ENCODE measurements at places on chromosomes 2 and 18.

- no peak for DNase-seq
These were observed 100.2 kb downstream of the SH3RF3 start for GRCh38 chr2:109229094-109229675.

DNA sequence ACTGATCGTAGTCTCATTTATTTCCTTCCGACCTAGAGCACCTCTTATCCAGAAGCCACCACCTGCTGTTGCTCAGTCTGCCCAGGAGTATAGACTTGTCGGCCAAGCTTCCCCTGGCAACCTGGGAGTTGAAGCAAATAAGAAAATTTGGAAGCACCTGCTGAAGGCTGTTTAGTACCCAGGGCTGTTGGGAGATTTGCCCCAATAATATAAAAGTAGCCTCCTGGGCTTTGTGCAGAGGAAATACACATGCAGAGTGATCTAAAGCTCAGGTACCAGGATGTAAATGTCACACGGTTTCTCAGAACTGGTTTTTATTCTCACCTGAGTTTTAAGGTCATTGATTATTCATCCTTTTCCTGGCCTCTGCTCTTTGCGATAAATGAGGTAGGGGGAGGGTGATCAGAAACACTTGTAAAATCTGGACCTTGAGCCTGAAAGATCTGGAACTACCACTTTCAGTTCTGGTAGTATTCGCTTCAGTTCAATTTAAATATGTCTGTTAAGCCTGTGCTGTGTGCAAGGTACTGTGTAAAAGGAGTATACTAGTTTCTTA, 789 bp upstream of the COX7A2L start:
- no peak for DNase-seq

GRCh38 chr2:20670315-20671035, 3.5 kb downstream of the GDF7 start:
- DNase-seq = no peak

GRCh38 chr2:195898505-195899191, 170.0 kb downstream of the DNAH7 start:
- no peak for DNase-seq

GRCh38 chr2:31037058-31037457, 101.2 kb downstream of the GALNT14 start:
- no peak for DNase-seq

DNA sequence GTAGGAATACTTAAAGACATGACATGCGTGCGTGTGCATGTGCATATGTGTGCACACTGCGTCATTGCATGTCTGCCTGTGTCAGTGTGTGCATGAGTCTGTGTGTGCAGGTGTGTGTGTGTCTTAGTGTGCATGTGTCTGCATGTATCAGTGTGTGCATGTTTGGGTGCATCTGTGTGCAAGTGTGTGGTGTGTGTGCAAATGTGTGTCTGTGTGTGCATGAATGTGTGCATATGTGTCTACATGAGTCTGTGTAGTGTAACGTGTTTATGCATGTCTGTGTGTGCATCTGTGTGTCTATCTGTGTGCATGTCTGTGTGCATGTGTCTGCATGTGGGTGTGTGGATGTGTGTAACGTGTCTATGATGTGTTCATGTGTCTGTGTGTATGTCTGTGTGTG, 30.5 kb downstream of the KCNG2 start:
- no peak for DNase-seq

DNA sequence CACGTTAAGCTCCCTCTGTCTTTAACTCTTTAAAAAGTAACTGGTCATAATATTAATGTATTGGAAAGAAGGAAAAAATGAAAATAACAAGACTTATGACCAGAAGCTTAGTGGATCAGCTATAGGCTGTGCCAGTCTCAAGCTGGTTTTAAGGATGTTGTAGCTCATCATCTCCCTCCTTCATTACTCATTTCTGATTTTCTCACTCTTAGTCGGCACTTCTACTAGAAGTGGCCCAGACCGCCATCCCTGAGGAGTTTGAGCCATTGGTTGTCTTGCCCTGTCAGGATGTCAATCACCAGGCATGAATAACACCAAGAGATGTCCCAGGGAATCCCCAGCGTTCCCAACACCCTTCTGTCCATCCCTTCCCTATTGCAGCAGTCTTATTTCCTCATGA, 151.5 kb downstream of the ASXL3 start:
- DNase-seq = no peak

DNA sequence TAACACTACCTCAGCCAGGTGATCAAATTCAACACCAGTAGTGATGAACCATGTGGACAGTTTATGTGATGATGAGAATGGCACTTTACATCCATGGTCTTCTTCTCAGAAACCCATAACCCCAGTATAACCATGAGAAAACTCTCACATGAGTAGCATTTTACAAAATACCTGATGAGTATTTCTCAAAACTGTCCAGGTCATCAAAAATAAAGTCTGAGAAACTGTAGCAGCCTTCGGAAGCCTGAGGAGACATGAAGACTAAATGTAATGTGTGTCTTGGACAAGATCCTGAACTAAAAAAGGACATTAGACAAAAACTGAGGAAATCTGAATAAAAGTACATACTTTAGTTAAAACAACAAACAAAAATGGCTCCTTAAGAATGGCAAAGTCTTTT, 108.9 kb downstream of the CTNNA2 start:
- DNase-seq = no peak

- no peak for DNase-seq
These were observed 205.8 kb upstream of the NCKAP5 start for GRCh38 chr2:133773854-133774653.

- DNase-seq = no peak
These were observed 9.3 kb upstream of the NPC1 start for GRCh38 chr18:23595591-23595990.

GRCh38 chr2:7419186-7419585, 502.0 kb downstream of the RNF144A start:
- DNase-seq = no peak

GRCh38 chr2:5385596-5385995, 306.6 kb upstream of the SOX11 start:
- no peak for DNase-seq

GRCh38 chr2:152367547-152368390, 32.8 kb downstream of the FMNL2 start:
- no peak for DNase-seq

DNA sequence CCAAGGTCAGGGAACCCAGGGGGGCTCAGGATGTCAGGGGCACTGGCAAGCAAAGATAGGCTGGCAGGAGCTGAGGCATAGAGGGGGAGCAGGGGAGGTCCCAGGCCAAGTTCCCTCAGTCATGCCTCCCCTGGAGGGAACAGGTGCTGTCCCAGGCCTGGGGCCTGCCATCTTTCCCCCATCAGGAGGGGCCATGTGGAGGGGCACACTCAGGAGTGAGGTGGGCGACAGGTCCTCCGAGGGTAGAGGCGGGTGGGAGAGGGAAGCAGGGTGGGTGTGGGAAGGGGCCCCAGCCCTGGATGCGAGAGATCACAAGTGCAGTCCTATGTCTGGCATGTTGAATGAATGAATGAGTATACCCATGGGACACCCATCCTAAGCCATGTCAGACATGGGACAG, 127.7 kb upstream of the GLI2 start:
- no peak for DNase-seq

- DNase-seq = peak; percentile 25
These were observed 1.0 kb downstream of the CXCR4 start for GRCh38 chr2:136116813-136117390.

DNA sequence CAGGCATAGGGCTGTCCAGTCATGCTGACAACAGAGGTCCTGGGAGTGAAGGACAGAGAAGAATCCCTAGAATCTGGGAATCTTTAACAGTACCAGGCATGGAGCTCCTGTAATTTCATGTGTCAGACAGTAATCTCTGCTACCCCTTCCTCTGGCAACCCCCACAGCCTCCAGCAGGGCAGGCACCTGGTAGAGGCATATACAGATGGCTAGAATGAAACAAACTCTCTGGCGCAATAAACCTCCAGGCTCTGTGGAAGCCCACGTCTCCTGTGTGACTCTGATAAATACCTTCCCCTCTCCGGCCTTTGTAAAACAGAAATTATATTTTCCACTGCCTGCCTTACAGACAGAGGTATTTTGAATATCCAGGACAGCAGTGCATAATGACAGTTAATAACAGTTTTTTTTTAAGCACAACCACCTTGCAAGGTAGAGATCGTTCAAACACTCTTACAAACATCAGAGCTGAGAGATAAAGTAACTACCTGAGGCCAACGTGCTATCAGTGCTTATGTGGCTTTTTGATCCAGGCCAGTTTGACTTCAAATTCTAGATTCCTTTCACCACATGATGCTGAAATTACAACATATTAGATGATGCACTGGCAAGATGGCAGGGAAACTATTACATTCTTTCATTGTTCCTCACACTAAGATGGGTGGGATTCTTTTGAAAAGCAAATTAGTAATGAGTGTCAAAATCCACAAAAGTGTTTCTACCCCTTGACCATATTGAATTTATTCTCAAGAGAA, 47.7 kb upstream of the TMEM247 start:
- DNase-seq = no peak

DNA sequence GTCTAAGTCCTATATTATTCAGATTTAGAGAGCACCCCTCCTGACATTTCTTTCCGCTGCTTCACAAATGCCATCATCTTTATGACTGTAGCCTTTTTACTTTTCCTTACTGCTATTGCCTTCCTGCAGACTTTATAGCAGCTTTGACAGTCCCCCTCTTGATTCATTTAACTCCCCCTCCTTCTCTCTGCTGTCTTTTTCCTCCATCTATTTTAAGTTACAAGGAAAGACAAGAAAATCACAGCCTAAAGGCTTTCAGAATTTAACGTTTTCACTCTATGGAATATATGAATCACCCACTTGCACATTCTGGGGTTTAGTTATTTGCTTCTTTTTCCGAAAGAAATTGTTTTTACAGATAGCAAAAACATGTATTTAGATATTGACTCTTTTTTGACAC, 183.4 kb upstream of the SETBP1 start:
- no peak for DNase-seq

DNA sequence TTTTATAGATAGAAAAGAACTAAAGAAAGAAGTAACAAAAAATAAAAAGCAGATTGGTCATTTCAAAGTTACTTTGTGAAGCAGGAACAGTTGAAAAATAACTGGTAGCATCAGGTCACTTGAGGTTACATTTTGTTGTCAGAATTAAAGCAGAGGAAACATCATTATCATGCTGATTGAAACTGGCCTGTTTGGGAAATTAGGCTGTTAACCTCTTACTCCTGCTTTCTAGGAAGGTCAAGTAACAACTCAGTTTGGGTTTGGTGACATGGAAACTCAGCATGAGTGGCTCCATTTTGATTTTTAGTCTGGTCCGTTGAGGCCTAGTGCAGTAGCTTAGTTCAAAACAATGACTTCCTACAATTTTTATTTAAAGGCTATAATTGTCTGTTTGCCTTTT, 1383.5 kb downstream of the DPP10 start:
- DNase-seq = no peak

GRCh38 chr2:159902722-159903121, 104.7 kb upstream of the CD302 start:
- no peak for DNase-seq

GRCh38 chr18:58578321-58578720, 50.6 kb downstream of the ALPK2 start:
- no peak for DNase-seq

- no peak for DNase-seq
These were observed 7.4 kb downstream of the KLHL30 start for GRCh38 chr2:238145851-238146250.

DNA sequence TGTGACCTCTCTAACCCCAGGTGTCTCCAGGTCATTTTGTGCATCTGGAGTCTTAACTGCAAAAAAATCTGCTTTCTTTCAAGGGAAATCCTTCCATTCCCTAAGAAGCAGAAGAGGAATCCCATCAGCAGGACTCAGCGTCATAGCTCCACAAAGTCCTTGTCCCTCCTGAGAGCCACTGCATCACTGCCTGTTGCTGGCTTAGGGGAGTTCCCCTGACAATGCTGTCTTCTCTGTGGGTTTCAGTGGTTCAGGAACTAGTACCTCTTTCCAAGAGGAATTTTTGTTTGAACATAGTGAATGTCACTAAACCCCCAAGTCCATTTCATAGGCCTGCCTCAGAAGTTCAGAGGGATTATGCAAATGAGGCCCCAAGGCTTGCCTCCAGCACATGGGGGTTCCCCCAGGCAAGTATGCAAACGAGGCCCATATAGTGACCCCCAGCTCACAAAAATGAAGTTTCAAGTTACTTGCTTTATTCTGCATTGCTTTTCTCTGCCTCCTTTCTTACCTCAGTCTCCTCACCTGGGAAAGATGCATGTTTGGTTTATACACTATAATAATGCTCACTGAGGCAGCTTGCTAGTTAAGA, 513.9 kb upstream of the MEX3C start:
- no peak for DNase-seq

GRCh38 chr2:216202626-216203250, 93.6 kb downstream of the XRCC5 start:
- no peak for DNase-seq

DNA sequence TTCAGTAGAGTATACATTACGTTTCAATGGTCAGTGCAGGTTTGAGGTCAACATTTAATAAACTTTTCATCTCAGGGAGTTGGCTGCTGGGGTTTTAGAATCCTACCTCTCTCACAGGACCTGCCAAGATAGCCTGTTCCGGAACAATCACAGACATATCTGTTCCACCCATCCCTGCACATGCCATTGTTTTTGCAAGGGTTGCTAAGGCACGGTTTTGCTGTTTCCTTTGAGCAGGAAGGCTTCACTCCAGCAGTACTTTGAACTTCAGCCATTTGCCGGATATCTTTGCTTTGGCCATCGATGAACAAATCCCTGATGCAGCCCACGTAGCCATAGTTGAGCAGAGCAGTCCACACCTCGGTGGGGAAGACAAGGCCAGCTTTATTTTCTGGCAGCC, 493.8 kb downstream of the NRXN1 start:
- DNase-seq = no peak

DNA sequence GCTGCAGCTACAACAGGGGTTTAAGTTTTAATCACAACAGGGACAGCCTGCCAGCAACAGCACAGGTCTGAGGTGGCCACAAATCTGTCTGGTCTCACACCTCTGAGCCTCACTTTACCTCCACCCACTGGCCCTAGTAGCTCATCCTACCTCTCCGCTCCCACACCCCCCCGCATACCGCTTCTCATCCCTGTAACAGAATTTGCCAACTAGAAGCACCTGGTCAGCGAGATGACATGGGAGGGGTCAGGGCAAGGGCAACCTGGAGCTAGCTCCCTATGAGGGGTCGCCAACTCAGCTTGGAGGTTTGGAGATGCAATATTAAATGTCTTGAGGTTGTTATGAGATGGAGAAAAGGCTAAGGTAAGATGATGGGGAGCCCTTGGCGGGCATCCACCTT, 7.5 kb downstream of the CATIP start:
- no peak for DNase-seq

DNA sequence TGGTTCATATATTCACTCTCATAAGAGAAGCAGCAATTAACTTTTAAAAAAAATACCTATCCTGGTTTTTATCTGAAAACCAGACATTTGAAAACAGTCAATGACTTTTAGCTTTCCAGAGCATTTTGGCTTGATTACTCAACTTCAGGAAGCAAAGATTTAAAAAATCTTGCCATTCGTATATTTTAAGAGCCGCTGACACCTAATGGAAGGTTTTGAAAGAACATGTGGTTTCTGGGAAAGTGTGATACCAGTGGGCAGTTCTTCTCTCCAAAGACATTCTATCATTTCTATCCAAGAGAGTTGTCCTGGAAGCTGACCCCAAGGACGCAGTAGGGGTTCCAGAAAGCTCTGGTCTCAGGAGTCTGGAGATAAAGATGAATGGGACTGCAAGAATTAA, 234.7 kb downstream of the TTC32 start:
- no peak for DNase-seq

GRCh38 chr2:159462201-159462785, 154.1 kb downstream of the BAZ2B start:
- no peak for DNase-seq

- DNase-seq = no peak
These were observed 28.4 kb upstream of the UGGT1 start for GRCh38 chr2:128062571-128062970.

- no peak for DNase-seq
These were observed 124.3 kb upstream of the RAB12 start for GRCh38 chr18:8484951-8485350.

Measured in activated T-cell treated with anti-CD3 and anti-CD28 coated beads for 24 hours (primary cell).